ENCODE measurements at places on chromosomes 13 and 19.

DNA sequence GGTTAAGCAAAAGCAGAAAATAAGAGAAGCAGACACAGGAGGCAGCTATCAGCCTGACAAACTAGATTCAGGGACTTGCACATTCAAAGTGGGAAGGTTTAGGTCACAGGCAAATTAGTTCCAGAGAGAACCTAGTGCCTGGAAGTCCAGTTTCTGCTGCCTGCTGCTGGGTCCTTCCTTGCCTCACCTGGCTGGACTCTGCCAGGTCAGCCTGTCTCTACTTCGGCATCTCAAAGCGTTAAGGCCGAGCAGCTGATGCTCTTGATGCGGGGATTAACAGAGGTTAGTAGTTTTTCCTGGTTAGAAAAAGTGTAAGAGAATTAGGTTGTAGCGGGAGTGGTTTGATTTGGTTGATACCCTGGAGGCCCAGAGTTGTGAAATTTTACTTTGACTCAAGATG, 52.0 kb downstream of the KLF5 start:
- no peak for DNase-seq
- no peaks in the 10 kb centered on the region for H3K27me3 ChIP-seq
- H3K27ac ChIP-seq = no peak overlapping the region
- no peak overlapping the region for H3K4me3 ChIP-seq

DNA sequence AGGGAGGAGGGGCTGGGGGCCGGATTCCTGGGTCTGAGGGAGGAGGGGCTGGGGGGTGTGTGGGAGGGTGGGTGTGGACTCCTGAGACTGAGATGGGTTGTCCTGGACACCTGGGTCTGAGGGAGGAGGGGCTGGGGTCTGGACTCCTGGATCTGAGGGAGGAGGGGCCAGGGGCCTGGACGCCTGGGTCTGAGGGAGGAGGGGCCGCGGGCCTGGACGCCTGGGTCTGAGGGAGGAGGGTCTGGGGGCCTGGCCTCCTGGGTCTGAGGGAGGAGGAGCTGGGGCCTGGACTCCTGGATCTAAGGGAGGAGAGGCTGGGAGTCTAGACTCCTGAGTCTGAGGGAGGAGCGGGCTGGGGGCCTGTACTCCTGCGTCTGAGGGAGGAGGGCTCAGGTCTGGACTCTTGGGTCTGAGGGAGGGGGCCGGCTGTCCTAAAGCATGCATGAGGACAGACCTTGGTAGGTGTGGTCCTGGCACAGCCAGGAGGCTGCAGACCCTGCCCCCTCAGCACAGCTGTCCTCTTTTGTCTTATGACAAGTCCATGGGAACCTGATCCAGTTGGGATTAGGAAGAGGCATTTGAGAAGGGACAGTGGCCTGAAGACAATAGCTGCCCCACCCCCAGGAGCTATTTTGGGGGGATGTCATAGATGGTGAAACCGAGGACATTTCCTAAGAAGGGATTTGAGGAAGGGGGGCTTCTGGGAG, 1.3 kb downstream of the TNNT1 start:
- H3K27ac ChIP-seq = no peak overlapping the region
- no peak overlapping the region for H3K4me3 ChIP-seq
- no peaks in the 10 kb centered on the region for H3K36me3 ChIP-seq
- DNase-seq = no peak
- H3K27me3 ChIP-seq = no peaks in the 10 kb centered on the region

- peaks cover 12% of the 10 kb centered on the region for H3K36me3 ChIP-seq
- H3K4me3 ChIP-seq = no peak overlapping the region
- DNase-seq = no peak
- H3K27me3 ChIP-seq = no peaks in the 10 kb centered on the region
- peaks cover 36% of the 10 kb centered on the region for H3K4me1 ChIP-seq
These were observed 9.6 kb downstream of the GRAMD1A start for GRCh38 chr19:35009424-35010415.

GRCh38 chr13:22499919-22500318, 680.9 kb upstream of the SGCG start:
- H3K4me1 ChIP-seq = no peaks in the 10 kb centered on the region
- H3K27ac ChIP-seq = no peak overlapping the region
- DNase-seq = no peak
- H3K27me3 ChIP-seq = no peaks in the 10 kb centered on the region
- no peaks in the 10 kb centered on the region for H3K36me3 ChIP-seq

Data from tibial nerve (tissue), 4 donors.